Midbrain (tissue), 1 donor: ENCODE measurements at places on chromosomes 7 and 10.

- no peak for DNase-seq
Measured at GRCh38 chr10:37803269-37803668, 54.1 kb downstream of the ZNF248 start.

DNA sequence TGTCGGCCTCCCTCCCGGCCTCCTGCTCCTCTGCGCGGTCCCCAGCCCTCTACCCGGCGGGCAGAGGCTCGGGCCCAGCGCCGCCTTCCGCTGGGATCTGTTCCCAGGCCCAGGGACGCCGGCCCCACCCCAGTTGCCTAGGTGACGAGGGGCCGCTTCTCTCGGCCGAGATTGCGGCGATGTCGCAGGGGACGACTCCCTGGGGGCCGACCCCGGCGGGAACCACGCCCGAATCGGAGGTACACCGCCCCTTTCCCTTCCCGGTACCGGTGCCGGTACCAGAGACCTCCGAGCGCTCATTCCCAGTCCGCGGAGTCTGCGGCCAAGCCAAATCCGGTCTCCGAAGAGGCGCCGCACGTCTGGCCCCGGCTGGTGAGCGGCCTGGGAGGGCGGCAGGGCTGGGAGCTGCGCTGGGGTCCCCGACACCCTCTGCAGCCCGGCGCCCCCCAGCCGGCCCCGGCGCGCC lies at the start of gene CABCOCO1:
TSS of gene CABCOCO1 (plus strand) at position 136 of the 466 bp plus-strand sequence. CDS start at position 180, 44 bp downstream.
- peak; percentile 82 for DNase-seq

- DNase-seq = no peak
Measured at GRCh38 chr7:105807448-105807762, 69.0 kb downstream of the ATXN7L1 start.

GRCh38 chr7:2608921-2609411 lies 22.8 kb upstream of the TTYH3 start:
- no peak for DNase-seq

DNA sequence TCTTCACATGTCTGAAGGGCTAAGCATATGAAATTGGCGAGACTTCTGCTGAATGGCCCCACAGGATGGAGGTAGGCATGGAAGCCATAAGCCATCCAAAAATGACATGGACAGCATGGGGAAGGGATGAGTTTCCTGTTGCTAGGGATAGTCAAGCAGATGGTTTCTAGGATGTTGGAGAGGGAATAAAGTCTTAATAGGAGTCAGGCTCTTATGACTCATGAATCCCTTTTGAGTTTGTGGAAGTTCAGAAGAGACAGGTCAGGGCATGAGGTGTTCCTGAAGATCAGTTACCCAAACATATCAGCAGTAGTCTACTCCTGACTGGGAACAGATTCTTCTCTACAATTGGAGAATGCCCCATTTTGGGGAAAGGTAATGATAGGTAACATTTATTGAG lies 243.9 kb downstream of the REEP3 start:
- no peak for DNase-seq

- DNase-seq = no peak
Measured at GRCh38 chr7:148979827-148980226, 48.5 kb downstream of the PDIA4 start.

GRCh38 chr10:123478116-123478515 lies 188.0 kb upstream of the GPR26 start:
- DNase-seq = no peak

DNA sequence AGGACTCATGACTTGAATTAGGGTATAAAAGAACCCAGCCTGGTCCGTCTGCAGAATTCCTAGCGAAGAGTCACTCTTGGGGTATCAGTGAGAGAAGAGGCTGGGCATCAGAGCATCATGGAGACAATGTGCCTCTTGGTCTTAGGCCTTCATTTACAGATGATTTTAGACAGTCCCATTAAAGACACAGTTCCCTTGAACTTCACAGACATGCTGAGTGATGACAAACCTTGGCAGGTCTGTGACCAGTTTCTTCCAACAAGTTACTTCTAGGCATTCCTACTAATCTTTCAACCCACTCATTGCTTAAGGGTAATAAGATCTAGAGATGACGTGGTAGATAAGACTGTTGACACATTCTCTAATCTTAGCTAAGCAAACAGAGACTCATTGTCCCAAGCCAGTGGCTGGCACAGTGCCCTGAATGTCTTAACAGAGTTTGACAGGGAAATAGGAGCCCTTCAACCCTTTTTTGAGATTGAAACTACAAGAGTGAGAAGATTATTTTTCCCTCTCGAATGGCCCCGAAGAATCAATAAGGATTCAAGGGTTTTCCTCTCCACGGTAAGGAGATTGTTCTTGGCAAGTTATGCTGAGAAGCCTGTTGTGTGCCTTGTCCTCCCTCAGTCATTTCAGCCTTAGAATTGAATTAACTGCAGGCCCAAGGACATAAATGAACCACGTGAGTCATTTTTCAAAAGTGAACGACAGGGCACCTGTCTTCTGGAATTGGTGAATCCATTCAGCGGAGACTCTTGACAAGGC lies 281.1 kb downstream of the CCDC3 start:
- peak; percentile 7 for DNase-seq

DNA sequence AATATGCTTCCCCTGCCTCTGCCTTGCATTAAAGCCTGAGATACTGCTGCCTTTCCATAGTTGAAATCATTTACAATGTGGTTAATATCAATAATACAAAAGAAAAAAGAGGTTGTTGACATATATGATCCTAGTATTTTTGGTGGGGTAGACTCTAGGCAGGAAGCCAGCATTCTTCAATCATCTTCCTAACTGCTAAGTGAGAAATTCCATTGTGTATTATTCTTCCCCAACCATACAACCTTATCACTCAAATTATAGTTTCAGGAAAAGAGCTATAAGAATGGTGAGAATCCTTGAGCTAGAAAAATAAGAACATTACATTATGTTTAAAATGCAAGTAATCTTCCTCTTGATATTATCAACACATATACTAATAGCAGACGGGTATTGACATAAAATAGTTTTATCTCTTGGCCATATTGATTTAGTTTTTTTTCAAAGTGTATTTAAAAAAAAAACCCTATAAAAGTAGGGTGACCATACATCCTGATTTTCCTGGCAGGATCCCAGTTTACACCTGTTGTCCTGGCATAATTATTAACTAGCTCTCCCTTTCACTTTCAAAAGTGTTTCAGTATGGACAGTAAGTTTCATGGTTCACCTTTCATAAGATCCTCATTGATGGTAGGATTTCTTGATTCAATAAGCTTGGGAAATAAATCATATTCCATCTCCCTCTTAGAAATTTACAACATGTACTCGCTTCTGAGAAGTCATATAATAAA lies 33.4 kb upstream of the WASL start:
- DNase-seq = no peak

- peak; percentile 70 for DNase-seq
Measured at GRCh38 chr10:89369156-89370105, 8.4 kb upstream of the IFIT1B start.

DNA sequence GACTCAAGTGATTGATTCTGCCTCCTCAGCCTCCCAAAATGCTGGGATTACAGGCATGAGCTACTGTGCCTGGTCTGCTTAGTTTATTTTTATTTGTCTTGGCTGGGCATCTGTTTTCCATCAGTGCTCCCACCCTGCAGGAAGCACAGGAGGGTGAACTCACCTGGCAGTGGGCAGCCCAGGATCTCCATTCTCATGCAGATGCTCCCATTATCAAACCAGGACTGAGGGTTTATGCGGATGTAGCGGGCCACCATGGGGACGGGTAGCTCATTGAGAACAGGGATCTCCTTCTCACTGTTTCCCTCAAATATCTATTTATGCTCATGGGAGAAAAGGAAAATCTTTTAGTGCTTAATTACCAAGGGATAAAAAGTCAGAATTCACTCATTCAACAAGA lies 93.8 kb downstream of the CPXM2 start:
- DNase-seq = no peak

DNA sequence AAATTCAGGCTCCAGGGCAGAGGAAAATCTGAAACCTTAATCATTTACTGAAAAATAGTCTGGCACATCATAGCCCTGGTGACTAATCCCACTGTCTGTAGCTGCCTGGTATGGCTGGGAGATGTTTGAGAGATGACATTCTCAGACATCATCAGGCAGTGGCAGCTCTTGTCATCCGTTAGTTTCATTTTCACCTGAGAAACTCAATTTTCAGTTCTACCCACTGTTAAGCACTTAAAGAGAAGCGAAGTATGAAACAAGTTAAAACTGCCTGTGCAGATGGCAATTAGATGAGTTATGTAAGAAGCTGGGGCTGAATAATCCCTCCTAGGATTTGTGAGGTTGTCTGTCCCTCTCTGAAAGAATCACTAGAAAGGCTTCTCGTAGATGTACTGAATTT lies 150.2 kb downstream of the NSUN6 start:
- no peak for DNase-seq

- peak; percentile 31 for DNase-seq
Measured at GRCh38 chr7:105389088-105389650, 448 bp upstream of the SRPK2 start.

GRCh38 chr10:122279725-122280141 lies 8.6 kb downstream of the BTBD16 start:
- DNase-seq = peak; percentile 58

DNA sequence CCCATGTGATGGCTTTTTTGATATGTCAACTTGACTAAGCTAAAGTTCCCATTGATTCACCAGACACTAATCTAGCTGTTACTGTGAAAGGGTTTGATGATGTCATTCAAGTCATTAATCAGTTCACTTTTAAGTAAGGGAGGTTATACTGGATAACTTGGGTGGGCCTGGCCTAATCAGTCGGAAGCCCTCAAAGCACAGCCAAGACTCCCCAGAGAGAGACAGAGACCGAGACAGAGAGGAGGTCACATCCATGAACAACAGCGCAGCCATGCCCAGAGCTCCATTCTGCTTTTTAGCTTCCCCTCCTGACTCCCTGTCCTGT lies 103.4 kb downstream of the TRIL start:
- no peak for DNase-seq

DNA sequence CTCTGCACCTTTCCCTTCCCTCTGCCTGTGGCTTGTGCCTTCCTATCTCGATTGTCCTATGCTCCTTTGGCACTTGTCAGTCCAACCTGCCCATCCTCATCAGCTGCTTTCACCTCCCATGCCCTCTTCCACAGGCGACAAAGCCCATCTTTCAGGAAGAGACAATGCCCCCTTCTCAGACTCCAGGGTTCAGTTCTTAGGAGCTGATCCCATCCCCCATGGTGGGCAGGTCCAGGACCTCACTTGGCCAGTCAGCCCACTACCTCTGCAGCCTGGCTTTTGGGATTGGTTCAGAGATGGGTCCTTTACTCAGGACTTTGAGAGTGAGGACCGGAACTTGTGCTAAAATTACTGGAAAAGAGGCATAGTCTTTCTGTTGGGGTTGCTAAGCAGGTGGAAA lies 74.0 kb upstream of the NANOS1 start:
- no peak for DNase-seq

DNA sequence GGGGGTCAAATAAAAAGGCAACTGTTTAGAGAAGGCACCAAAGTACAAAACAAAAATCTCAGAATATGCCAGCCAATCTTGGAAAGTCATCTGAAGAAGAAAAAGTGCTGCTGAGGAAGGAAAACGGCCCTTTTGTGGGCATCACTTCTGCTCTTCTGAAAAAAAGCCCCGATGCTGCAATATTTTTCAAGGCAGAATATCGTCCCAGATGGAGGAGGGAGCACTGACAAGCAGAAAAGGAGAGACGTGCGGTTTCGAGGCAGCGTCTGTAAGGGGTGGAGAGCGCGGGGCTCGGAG lies 959 bp upstream of the ATRNL1 start:
- DNase-seq = no peak

DNA sequence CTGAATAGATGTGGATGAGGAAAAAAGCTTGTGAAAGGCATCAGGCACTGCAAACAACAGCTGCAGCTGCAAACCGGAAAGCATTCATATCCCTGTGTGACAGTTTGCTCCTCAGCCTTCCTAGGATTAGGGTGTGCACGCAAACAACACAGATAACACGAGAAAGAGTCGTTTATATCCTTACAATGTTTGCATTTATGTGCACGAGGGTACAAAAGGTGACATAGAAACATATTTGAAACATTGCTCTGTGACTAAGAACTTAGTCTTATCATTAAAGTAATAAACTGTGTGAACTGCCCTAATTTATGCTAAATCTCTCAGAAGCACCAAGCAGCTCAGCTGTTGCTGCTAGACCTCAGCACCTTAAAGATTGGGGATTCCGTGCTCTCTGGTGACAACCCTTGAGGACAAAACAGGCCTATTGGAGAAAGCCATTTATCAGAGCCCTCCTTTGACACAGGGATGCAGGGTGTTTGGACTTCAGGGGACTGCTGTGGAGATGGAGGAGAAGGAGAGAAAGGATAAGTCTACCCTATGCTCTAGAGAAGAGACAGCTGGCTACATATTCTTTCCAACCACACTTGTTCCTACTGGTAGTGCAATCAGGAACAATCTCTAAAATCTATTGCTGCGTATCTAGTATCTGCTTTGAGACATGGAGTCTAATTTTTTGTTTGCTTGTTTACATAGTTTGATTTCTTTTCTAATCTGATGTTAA lies 176.2 kb downstream of the GNAT3 start:
- DNase-seq = no peak

DNA sequence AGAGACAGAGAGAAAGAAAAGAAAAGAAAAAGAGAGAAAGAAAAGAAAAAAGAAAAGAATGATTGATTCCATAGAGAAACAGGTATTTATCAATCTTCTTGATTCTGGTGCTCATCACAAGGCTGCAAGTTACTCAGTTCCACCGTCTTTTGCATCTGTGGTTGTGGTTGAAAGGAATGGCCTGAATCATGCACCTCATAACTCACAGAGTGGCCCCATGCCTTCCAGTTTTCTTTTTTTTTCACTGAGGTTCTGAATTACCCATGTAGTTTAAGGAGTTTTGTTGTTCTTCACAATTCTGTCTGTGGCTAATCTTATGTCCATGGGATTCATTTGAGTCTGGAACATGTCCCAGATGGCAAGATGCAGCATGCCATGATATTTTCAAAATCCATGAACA lies 156.0 kb downstream of the ZNF33B start:
- DNase-seq = no peak

DNA sequence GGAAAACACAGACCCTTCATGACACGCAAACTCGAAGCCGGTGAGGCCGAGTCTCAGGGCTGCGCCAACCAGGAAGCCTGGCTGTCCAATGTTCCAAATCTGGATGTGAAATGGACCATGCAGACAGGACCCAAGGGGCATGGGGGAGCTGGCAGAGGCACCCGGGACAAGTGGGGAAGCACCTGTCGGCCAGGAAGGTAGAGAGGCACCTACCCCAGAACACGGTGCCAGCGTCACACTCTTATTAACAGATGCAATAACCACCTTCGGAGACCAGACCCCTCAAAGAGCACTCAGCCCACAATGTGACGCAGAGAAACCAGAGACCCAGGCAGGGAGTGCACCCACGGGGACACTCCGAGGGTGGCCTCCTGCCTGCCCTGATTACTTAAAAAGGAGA lies 88.3 kb upstream of the PDGFA start:
- DNase-seq = no peak

- no peak for DNase-seq
Measured at GRCh38 chr7:112448381-112448780, 1.9 kb upstream of the IFRD1 start.

DNA sequence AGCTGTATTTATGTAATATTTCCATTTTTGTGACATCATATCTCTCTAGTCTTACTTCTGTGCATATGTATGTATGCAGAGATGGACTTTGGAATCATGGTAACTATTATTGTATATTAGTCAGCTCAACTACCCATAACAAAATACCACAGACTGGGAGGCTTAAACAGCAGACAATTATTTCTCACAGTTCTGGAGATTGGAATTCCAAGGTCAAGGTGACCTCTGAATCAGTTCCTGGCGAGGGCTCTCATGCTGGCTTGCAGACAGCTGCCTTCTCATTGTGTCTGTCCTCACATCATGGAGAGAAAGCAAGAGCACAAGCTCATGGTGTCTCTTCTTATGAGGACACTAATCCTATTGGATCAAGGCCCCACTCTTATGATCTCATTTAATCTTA lies 79.1 kb downstream of the RAMP3 start:
- DNase-seq = no peak

- DNase-seq = no peak
Measured at GRCh38 chr7:74657692-74658177, at the start of gene GTF2I. Gene GTF2I (plus strand): TSS chr7:74657718. CDS start chr7:74689129, 31,411 bp downstream.
